ENCODE measurements at places on chromosomes 1 and 21. TPM values are rescaled to one million over a fixed set of nuclear protein-coding genes. Genes with fewer than 3 reads are reported as not detected.

The IGSF5 gene
- 0.13 TPM for total RNA-seq

The DENND2C gene
- 1.2 TPM for total RNA-seq

The KPRP gene
- not detected for total RNA-seq

The SPOCD1 gene
- 47.2 TPM for total RNA-seq

The NPPA gene
- not detected for total RNA-seq

The PLD5 gene
- not detected for total RNA-seq

The SLC25A34 gene
- 0.05 TPM for total RNA-seq

The OR10T2 gene
- total RNA-seq: not detected

The ANKRD35 gene
- total RNA-seq: 1.3 TPM

The SIM2 gene
- 0.10 TPM for total RNA-seq

The VHLL gene
- total RNA-seq: not detected

The RNASEL gene
- 1.1 TPM for total RNA-seq

The RXFP4 gene
- total RNA-seq: not detected

The PLA2G2E gene
- total RNA-seq: not detected

The MYCL gene
- not detected for total RNA-seq

The FMO2 gene
- not detected for total RNA-seq

The OR2T2 gene
- not detected for total RNA-seq

The GNG12 gene
- total RNA-seq: 195 TPM

The RGS1 gene
- total RNA-seq: not detected

The HPDL gene
- 9.3 TPM for total RNA-seq

The BSND gene
- not detected for total RNA-seq

The CELA3A gene
- not detected for total RNA-seq

The CLCNKA gene
- not detected for total RNA-seq

The TSPAN1 gene
- total RNA-seq: 2.5 TPM

The EFNA3 gene
- total RNA-seq: 0.80 TPM

The KCNE2 gene
- not detected for total RNA-seq

The CTNNBIP1 gene
- 30.3 TPM for total RNA-seq

The IL20 gene
- total RNA-seq: not detected

The C1orf226 gene
- 4.5 TPM for total RNA-seq

The ABCA4 gene
- 2.3 TPM for total RNA-seq

The CFHR1 gene
- total RNA-seq: not detected

The XPR1 gene
- 15.8 TPM for total RNA-seq

The VWA1 gene
- total RNA-seq: 49.0 TPM

The SPRR2F gene
- total RNA-seq: not detected

The MYBPH gene
- total RNA-seq: not detected

The CELA2A gene
- not detected for total RNA-seq

The CAMK2N1 gene
- total RNA-seq: 3.7 TPM

The RNF223 gene
- not detected for total RNA-seq

The PEX14 gene
- total RNA-seq: 21.0 TPM

The PRDM16 gene
- not detected for total RNA-seq

The LCE1C gene
- total RNA-seq: not detected

The MYOG gene
- not detected for total RNA-seq

The CD1D gene
- not detected for total RNA-seq

The FCGR2B gene
- total RNA-seq: not detected

The EIF4G3 gene
- total RNA-seq: 29.4 TPM

All from mammary microvascular endothelial cell (primary cell).